ENCODE measurements at places on chromosomes 5 and 9.

DNA sequence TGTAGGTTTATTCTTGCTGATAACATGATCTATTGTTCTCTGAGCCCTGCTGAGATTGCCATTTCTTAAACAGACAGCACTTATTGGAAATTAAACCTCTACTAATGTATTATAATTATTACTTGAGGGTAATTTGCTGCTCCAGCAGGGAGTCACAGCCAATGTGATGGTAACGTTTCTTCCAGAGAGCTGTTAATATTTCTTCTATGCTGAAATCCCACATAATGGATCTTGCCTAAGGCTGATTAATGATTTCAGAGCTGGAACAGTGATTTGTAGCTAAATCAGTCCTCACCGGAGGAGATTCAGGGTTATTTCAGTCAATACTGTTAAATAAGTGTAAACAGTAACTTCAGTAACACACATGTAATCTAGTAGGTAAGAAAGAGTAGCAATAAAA, 170.1 kb downstream of the CDH12 start:
- peak; percentile 45 for DNase-seq

DNA sequence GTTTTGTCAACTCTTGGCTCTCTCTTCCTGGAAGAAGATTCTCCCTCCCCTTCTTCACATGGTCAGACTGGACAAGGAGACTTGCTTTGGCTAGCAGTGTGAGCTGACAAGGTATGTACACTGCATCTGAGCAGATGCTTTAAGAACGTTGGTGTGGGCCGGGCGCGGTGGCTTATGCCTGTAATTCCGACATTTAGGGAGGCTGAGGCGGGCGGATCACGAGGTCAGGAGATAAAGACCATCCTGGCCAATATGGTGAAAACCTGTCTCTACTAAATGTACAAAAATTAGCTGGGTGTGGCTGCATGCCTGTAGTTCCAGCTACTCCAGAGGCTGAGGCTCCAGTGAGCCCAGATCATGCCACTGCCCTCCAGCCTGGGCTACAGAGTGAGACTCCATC, 26.4 kb upstream of the SEMA5A start:
- no peak for DNase-seq

DNA sequence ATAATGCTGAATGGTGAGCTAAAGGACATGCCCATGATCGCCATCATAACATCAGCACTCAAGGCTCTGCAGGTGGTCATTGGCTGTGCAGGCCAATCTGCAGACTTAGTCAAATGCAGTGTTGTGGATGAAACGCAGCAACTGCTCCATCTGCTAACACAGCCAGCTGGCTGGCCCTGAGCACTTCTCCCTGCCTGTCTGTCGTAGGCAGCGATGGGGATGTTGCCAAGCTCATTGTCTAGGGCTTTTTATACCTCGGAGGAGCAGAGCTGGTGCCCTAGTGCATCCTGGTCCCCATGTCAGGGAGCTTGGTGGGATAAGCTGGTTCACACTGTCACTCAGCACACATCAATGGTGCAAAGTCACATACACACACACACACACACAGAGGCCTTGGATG, 189.4 kb downstream of the TENT4A start:
- no peak for DNase-seq

DNA sequence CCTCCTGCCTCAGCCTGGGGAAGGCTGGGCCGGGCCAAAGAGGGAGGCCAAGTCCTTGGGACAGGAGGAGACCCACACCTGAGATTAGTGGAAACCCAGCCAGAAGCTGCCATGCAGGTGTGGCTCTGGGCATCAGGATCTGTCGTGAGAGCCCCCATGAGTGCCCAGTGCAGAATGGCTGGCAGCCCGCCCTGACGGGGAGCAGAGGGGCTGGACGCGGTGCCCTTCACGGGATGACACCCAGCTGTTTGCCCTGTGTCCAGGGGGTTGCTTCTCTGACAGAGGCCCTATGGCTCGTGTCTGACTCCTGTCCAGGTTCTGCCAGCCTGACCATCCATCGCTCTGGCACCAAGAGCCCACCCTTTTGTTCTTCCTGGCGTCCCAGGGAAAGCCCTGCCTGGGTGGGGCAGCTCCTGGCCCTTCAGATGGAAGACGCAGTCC, 8.5 kb downstream of the DIPK1B start:
- no peak for DNase-seq

GRCh38 chr5:171678646-171679045, 107.0 kb upstream of the SMIM23 start:
- no peak for DNase-seq

Data from SK-N-MC (cell line).